Retina (tissue), 1 donor: ENCODE measurements at places on chromosomes 13 and 19.

DNA sequence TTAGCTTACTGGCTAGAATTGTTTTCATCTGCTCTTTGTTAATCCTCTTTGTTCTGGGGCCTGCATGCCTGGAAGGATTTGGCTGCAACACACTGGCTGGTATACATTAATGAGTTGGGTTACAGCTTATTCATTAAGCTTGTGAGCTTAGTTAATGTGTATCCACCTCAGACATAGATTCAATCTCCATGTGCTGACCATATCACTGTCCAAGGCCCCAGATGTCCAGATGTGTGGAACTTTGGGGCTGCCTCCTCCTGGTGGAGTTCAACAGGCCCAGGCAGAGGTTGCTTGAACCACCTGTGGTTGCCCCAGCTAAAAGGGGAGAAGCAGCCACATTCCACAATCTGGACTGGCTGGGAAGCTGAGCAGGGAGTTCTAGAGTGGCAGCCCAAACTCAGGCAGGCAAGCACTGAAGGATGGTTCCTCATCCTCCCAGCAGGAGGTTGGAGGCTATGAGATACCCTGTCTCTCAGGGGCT, 5.4 kb downstream of the DIAPH3 start:
- DNase-seq: no peak

DNA sequence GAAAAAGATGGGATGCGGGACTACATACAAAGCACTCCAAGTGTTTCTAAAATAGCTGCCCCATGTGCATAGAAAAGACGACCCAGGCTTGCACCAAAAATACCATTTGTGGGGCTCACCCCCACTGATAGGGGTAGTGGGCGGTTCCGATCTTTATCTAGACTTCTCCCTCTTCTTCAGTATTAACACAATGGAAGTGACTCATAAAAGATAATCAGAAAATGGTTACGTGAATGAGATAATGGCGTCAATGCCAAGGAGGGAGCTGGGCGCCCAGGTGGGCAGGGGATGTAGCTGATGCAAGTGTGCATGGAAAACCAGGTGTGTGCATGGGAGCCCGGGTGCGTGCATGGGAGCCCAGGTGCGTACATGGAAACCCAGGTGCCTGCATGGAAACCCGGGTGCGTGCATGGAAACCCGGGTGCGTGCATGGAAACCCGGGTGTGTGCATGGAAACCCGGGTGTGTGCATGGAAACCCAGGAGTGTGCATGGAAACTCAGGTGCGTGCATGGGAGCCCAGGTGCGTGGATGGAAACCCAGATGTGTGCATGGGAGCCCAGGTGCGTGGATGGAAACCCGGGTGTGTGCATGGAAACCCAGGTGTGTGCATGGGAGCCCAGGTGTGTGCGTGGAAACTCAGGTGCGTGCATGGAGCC, 32.7 kb downstream of the LAMP1 start:
- no peak for DNase-seq

DNA sequence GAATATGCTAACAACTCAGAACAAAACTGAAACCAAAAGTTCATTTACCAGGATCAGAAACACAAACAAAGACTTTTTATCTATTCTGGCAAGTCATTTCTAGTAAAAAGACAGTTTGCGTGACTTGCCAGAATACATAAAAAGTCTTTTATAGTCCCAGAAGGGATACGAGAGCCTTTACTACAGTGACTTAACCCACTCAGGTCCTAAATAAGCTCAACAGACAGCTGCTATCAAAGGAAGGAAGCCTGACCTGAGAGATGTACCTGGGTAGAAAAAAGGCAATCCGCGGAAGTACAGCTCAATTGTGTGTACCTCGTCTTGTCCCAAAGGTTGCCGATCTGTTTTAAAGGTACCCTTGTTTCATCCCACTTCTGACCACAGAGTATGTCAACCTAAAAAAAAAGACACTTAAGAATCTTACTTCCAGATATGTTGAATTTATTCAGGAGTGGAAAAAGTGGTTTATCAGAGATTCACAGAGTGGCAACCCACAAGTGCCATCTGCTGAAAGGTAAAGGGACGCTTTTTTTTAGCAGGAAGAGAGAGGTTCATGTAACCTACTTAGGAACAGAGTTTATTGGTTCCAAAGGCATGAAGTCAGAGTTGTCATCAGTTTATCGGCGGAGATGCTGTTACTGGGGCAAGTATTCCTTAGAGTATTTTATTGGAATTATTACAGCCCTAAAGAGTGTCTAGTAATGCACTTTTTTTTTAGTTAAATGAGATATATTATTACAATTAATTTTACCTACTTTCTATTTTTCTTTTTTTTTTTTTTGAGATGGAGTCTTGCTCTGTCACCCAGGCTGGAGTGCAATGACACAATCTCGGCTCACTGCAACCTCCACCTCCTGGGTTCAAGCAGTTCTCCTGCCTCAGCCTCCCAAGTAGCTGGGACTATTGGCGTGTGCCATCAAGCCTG, 69.7 kb upstream of the C1QTNF9B start:
- no peak for DNase-seq

DNA sequence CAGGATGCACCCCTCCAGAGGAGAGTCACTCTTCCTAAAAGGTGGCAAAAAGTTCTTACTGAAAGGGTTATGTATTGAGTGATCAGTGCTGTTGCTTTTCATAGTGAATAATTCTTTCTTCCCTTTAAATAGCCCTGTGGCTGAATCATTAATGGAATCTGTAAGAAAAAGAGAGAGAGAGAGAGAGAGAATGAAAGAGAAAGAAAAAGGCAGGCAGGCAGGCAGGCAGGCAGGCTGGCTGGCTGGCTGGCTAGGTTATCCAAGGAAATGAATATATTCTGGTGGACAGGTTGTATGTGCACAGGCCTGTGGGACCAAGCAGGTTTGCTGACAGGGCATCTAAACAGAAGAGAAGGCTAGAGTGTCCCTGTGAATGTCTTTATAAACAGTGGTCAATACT, 100.5 kb downstream of the DLEU7 start:
- no peak for DNase-seq

DNA sequence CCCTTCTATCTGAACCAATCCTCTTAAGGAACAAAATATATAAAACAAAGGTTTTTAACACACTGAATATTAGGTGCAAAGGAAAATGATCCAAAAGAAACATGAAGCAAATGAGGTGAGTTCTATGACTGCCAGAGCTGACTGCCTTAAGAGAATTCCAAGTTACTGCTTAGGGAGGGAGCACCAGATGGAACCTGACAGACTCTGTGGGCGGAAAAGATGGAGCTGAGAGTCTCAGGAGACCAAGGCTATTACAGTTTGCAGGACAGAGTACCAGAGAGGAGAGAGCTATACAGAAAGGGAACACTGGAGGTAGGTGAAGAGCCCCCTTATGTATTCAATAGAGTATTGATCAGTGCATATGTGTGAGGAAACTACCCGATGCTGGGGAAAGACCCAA, 87.2 kb downstream of the B3GLCT start:
- DNase-seq: no peak

DNA sequence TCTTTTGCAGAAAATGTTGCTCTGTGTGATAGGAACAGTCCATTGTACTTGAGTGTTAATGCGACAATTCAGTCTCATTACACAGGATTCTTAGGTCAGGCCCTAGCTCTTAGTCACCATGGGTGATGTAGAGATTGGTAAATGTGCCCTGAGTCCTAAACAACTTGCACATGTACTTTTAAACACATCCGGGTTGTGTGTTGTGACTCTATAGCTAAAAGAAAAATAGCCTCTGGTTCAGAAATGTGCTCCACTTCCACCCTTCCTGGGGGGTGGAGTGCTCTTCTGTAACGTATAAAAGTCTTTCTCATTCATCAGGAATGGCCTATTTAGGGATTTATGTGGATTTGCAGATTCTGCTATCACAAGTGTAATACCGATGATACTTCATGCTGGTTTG, 5.2 kb downstream of the SPATA13 start:
- DNase-seq: no peak

- DNase-seq: no peak
Measured at GRCh38 chr19:6528544-6529121, 2.2 kb upstream of the TNFSF9 start.

DNA sequence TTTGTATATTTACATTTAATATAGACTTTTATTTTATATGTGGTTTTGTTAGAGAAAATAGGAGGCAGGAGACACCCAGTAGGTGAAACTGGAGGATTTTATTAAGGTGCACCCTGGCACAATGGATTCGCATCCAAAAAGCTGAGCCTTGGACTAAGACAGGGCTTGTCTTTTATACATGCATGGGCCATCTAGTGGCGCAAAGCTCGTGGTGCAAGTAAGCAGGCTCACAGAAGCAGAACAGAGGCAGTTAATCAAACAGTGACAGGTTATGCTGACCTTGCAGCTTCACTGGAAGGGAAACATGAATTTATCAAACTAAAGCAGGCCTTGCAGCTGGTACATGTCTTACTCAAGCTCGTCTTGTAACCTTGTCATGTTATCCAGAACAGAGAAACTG, 58.8 kb upstream of the ZNF681 start:
- DNase-seq: no peak

DNA sequence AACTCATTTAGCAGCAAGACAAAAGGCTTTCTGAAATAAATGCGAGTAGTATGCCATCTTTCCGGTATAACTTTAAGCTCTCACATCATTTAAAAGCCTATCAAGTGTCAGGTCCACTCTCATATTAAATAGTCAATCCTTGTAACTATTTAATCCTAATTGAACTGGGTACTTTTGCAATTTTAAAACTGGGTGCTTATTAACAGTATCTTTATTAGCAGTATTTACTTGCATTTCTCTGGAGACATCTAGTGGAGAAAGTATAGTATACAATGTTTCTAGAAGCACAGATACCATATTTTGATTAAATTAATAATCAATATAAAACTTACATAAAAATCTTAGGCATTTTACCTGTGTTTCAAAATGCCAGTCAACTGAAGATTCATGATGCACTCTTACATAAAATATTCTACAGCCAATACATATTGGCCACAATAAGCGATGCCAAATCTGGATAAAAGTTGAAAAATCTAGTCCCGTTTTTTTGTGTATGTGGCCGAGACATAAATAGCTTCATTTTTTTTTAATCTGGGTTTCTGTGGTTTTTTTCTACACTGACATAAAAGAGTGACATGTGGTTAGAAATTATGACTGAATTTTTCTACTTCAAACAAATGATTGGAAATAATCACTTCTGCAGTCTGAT, 4.3 kb upstream of the POSTN start:
- no peak for DNase-seq

DNA sequence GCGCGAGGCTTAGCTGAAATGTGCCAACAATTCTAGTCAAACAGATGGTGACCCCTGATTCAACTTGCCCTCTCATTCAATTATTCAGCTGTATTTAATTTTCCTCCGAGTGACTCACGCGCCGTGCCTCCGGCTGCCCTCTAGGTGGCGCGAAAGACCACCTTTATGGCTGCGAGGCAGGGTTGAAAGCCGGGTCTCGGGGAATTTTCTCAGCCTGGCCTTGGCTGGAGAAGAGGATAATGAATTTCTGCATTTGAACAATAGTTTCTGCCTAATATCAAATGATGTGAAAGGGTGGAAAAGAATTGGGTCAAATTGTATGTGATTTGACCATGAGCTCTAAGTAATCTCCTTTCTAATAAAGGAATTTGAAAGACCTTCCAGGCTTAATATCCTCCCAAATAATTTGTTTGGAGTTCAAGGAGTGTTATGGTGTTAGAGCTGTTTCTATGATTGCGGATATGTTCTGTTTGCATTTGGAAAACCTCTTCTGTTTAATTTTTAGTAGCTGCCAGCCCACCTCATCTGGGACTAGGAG, 310.9 kb downstream of the ZNF536 start:
- DNase-seq: peak; percentile 91

DNA sequence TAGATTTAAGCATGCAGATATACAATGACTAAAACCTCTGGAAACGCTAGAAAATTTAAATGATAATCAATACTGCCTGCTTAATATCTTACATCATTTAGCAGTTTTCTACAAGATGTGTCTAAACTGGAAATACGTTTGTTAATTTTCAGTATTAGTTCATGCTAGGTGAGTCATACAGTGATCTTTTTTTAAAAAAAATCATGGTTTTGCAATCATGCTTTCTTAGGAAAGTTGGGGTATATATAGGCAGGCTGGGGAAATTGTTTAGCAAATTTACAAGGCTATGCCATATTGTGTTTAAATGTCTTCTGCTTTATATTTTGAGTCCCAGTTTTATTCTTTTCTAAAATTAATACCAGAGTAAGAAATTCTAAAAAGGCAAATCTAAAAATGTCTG, 245.4 kb upstream of the SPRY2 start:
- DNase-seq: no peak

- no peak for DNase-seq
Measured at GRCh38 chr13:86900906-86901305, 770.3 kb upstream of the SLITRK5 start.

GRCh38 chr13:65264066-65264465, 1966.1 kb downstream of the PCDH9 start:
- no peak for DNase-seq

DNA sequence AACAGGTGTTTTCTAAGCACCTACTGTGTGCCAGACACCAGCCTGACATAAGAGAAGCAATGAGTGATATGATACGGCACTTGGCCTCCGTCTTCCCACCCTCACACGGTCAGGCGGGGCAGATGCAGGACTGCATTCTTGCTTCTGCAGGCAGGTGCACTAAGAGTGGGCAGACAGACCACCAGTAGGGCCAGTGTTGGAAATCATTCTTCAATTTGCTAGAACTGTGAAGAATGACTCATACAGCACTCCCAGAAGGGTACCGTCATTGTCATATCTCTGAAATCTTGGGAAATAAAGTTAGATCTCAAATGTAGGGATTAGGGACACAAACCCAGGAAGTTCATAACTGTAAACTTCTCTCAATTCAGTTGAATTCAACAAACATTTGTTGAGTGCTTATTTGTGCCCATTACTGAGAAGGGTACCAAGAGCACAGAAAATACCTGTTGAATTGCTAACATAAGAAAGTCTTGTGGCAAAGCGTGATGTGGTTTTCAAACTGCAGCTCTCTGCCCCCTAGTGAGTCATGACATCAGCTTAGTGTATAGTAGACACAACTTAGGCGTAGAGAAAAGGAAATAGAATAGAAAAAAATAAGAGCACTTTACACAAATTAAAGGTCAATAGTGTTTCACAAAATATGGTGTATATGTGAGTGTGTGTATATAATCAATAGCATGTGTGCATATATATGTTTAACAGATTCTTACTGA, 76.1 kb downstream of the TEX26 start:
- no peak for DNase-seq

DNA sequence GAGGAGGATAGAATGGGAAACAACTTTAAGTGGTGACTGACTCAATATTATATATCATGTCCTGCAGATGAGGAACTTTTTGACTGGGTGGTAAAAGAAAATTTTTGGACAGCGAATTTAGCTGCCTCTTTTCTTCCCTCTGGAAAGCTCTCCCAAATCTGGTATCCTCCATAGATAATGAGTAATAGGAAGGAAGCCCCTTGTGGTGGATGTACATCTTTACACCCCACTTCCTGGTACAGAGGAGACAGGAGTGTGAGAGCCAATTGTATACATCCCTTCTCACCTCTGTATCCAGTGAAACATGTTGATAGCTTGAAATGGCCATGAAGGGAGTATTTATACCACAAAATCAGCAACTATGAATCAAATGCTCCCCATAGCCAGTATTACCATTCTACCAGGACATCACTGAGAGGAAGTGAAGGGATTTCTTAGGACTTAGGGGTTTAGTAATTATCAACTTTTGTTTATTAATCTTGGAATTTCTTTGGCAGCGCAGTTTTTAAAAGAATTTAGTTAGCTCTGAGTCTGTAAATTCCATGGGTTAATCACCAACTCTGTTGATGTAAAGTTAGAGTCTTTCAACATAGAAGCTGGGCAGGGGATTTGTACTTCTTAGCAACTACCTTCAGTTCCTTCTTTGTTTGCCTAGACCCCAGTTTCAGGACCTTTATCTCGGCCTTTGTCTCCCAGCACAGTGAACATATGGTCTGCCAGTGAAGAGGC, 17.0 kb upstream of the TDRD3 start:
- no peak for DNase-seq
